ENCODE measurements at places on chromosomes 11 and 22. TPM values are rescaled to one million over a fixed set of nuclear protein-coding genes. Genes with fewer than 3 reads are reported as not detected.

PANX2 gene
- total RNA-seq = 0.87 TPM

KRTAP5-11 gene
- not detected for total RNA-seq

CHADL gene
- 1.2 TPM for total RNA-seq

TRIM6 gene
- total RNA-seq = 10.1 TPM

DLG2 gene
- total RNA-seq = 5.1 TPM

- H3K4me3 ChIP-seq = no peak overlapping the region
- H3K27ac ChIP-seq = no peak overlapping the region
- H3K4me1 ChIP-seq = peaks cover 5% of the 10 kb centered on the region
- peak; percentile 72 for DNase-seq
These were observed 94.2 kb upstream of the TBCEL start for GRCh38 chr11:120929664-120930154.

GRCh38 chr11:63914896-63915691, 1.9 kb downstream of the RCOR2 start:
- peaks cover 11% of the 10 kb centered on the region for H3K27me3 ChIP-seq
- peaks cover 7% of the 10 kb centered on the region for H3K4me1 ChIP-seq
- H3K4me3 ChIP-seq = no peak overlapping the region

GRCh38 chr11:65210361-65210731, 28.6 kb downstream of the CAPN1 start:
- DNase-seq = no peak
- H3K4me1 ChIP-seq = peaks cover 12% of the 10 kb centered on the region
- H3K36me3 ChIP-seq = peaks cover 29% of the 10 kb centered on the region
- no peak overlapping the region for H3K4me3 ChIP-seq

DNA sequence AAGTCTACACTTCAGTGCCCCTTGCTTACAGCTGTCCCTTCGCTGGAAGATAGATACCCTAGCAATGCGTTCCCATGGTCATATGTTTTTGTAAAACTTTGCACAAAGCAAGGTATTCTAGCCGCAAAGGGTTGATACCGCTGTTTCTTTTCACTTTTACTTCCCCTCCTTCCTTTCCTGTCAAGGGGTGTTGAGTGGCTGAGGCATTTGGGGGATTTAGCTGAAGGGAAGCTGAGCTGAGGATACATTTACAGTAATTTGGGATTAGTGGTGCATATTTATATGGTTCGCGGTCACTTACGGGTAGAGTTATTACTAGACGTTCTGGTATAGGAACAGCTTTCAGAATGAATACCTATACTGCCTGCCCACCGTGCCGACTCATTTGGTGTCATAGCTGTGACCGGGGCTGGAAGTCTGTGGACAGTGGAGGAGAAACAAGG, 86.9 kb upstream of the WNT11 start:
- H3K4me3 ChIP-seq = no peak overlapping the region
- H3K4me1 ChIP-seq = peaks cover 4% of the 10 kb centered on the region
- DNase-seq = no peak
- no peak overlapping the region for H3K27ac ChIP-seq
- peaks cover 2% of the 10 kb centered on the region for H3K27me3 ChIP-seq
- no peaks in the 10 kb centered on the region for H3K36me3 ChIP-seq

DNA sequence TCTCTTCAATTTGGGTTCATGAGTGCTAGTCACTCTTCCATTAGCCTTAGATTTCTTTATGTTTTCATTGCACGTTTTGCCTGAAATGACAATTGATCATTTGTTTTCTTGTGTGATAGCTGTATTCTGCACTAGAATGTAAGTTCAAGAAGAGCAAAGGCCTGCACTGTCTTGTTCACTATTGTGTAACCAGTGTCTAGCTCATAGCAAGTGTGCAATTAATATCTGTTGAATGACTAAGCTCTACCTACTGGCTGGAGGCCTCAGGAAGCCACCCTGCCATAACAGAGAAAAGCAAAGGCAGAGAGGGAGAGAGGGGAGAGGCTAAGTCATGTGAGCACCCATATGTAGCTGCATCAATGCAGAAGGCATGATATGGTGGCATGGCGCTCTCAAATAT, 292.8 kb upstream of the SYN3 start:
- H3K4me3 ChIP-seq = no peak overlapping the region
- H3K4me1 ChIP-seq = no peaks in the 10 kb centered on the region
- peaks cover 3% of the 10 kb centered on the region for H3K27me3 ChIP-seq
- peaks cover 24% of the 10 kb centered on the region for H3K36me3 ChIP-seq

GRCh38 chr11:134356656-134357544, 25.1 kb downstream of the GLB1L2 start:
- H3K4me3 ChIP-seq = no peak overlapping the region
- H3K27me3 ChIP-seq = peaks cover 9% of the 10 kb centered on the region
- no peaks in the 10 kb centered on the region for H3K36me3 ChIP-seq
- H3K4me1 ChIP-seq = peaks cover 15% of the 10 kb centered on the region

GRCh38 chr11:13778345-13778744, 109.9 kb downstream of the FAR1 start:
- no peaks in the 10 kb centered on the region for H3K36me3 ChIP-seq
- H3K27ac ChIP-seq = no peak overlapping the region

- peaks cover 4% of the 10 kb centered on the region for H3K36me3 ChIP-seq
- peaks cover 2% of the 10 kb centered on the region for H3K27me3 ChIP-seq
These were observed 10.2 kb downstream of the BID start for GRCh38 chr22:17764036-17764435.

DNA sequence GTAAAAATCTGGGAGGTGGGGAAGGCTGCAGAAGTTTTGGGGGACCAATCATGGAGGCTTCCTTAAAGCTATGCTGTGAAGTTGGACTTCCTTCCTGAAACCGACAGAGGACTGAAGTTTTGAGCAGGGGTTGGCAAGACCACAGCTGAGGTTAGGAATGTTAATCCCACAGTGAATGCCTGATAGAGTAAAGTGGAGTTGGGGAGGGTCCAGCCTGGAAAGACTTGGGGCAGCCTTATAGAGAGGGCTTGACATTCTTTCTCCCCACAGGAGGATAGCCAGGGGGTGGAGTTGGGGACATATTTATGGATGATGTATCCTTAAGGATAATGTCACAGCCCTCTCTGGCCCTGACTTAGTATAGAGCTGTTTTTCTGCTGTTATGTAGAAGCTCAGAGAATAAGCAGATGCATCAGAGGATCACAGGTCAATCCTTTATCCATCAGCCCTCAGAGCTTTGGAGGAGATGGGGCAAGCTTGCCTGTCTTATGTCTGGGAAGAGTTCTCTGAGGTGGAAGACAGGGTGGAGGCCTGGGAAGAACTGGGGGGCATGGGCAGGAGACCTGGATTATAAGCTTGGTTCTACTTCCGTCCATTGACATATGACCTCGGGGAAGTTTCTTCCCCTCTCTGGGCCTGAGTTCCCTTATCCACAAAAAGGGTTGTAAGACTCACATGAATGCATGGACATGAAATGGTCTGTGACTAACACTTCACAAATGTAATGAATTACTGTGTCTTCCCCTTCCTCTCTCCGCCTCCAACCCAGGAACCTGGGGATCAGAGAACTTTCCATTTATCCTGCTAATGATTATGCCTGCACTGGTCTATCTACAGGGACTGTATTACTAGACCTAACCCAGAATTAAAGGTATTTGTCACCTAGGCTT, 317.8 kb downstream of the MIAT start:
- H3K27ac ChIP-seq = no peak overlapping the region
- DNase-seq = no peak
- no peaks in the 10 kb centered on the region for H3K4me1 ChIP-seq

DNA sequence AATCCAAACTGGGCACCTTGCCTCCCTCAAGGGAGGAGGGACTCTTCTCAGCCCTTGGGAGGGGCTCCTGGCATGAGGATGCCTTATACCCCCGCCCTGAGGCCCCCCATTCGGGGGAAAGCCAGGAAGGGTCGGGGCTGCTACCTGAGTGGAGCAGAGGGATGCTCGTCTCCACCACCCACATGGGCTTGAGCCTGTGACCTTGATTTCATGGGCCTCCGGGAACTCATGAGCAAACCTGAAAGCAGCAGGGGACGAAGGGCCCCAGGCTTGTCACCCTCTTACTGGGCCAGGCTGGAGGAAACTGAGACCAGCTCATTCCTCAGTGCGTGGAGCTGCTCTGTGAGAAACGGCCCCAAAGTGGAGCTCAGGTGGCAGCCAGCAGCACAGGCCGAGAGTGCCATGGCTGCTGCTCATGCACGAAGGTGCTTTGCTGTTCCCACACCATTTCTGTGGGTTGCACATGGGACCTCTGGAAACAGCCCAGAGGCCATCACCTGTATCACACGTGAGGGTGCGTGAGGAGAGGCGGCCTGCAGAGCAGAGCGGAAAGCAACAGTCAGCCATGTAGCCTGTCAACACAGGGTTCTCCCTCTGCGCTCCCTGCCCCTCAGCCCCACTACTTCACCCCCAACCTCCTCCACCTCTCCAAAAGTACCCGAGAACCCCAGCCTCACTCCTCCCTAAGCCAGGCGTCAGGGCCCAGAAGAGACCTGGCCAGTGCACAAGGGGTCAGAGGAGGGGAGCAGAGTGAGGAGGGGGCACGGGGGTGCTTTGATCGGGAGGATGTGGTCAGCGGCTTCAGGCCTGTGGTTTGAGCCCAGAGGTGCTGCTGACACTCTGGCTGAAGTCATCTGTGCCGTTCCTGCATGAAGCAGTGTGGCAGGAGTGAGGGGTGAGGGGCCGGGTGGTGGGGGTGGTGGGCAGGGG, 14.1 kb upstream of the IL2RB start:
- no peaks in the 10 kb centered on the region for H3K36me3 ChIP-seq
- H3K4me3 ChIP-seq = no peak overlapping the region

- no peaks in the 10 kb centered on the region for H3K36me3 ChIP-seq
- H3K4me3 ChIP-seq = no peak overlapping the region
- no peaks in the 10 kb centered on the region for H3K4me1 ChIP-seq
- no peak overlapping the region for H3K27ac ChIP-seq
These were observed 364.0 kb downstream of the CASP12 start for GRCh38 chr11:104534278-104534677.

DNA sequence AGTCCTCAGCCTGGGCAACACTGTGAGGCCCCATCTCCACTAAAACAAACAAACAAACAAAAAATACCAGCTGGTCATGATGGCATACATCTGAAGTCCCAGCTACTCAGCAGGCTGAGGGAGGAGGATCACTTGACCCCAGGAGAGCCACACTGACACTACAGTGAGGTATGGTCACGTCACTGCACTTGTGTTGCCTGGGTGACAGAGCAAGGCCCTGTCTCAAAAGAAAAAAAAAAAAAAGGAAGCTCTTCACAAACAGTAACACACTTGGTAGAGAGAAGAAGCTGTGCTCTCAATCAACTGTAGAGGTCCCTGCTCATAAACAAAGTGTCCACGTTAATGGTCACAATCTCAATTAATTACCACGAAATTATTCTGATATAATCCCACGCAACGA, 401.6 kb upstream of the CCDC90B start:
- H3K27ac ChIP-seq = no peak overlapping the region
- H3K4me1 ChIP-seq = no peaks in the 10 kb centered on the region
- H3K36me3 ChIP-seq = no peaks in the 10 kb centered on the region
- no peak for DNase-seq

- H3K27me3 ChIP-seq = peaks cover 2% of the 10 kb centered on the region
- H3K27ac ChIP-seq = no peak overlapping the region
- peak; percentile 73 for DNase-seq
- H3K36me3 ChIP-seq = no peaks in the 10 kb centered on the region
- peaks cover 3% of the 10 kb centered on the region for H3K4me1 ChIP-seq
These were observed 8.4 kb downstream of the LRRC10B start for GRCh38 chr11:61516675-61517572.

DNA sequence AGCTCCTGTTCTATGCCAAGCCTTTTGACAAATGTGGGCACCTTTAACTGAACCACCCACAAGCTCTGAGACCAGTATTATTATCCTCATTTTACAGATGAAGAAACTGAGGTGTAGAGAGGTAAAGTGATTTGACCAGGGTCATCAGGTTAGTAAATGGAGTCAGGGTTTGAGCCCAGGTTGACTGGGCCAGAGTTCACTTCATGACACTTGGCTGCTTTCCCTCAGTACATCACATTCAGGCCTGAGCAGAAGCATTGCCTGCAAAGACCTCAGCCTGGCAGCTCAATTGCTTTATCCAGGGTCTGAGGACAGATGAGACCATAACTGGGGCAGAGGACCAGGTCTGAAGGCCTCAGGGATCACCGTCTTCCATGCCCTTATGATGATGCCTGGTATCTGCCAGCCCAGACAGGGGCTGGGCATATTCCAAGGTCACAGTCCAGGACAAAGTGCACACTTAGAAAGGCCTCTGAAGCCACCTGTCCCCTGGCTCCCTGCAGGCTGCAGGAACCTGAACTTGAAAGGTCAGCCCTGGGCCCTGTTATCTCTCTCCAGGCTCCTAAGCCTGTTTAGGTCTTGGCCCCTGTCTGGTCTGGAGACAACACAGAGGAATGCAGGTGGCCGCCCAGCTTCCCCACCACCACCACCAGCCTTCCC, 32.0 kb downstream of the POU2AF3 start:
- H3K27ac ChIP-seq = no peak overlapping the region
- H3K4me1 ChIP-seq = no peaks in the 10 kb centered on the region
- H3K4me3 ChIP-seq = no peak overlapping the region
- H3K27me3 ChIP-seq = no peaks in the 10 kb centered on the region

DNA sequence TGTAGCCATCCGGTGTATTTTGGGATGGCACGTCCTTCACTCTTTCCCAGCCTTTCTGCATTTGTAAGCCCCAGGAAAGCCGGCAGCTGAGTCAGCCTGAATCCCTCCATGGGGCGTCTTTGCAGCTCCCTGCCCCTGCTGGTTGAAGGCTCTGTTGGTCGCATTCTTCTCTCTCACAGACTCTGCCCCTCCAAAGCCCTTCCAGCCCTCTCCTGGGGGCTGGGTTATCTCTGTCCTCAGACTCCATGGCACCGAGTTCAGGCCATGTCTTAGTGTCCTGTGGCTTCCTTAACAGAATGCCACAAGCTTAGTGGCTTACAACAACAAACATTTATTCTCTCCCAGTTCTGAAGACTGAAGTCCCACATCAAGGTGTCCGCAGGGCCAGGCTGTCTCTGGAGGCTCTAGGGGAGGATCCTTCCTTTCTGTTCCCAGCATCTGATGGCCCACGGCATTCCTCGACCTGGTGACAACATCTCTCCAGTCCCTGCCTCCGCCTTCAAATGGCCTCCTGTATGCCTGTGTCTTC, 62.2 kb downstream of the BCR start:
- peak overlapping the region; percentile 48 for H3K4me3 ChIP-seq
- H3K27ac ChIP-seq = peak overlapping the region; percentile 81
- peaks cover 45% of the 10 kb centered on the region for H3K4me1 ChIP-seq
- no peak for DNase-seq
- peaks cover 5% of the 10 kb centered on the region for H3K27me3 ChIP-seq
- peaks cover 5% of the 10 kb centered on the region for H3K36me3 ChIP-seq
